ENCODE measurements at places on chromosomes 5 and 9. TPM values are rescaled to one million over a fixed set of nuclear protein-coding genes. Genes with fewer than 3 reads are reported as not detected.

Gene TAF11L10
- total RNA-seq, result not detected

Gene CNTLN
- 7.8 TPM for total RNA-seq

Gene LECT2
- not detected for total RNA-seq

Gene PCDHGA11
- total RNA-seq, result 3.3 TPM

Gene FOXD4L4
- total RNA-seq, result 0.19 TPM
